Effector memory CD8-positive, alpha-beta T cell (primary cell): ENCODE measurements at places on chromosomes 12 and 14.

DNA sequence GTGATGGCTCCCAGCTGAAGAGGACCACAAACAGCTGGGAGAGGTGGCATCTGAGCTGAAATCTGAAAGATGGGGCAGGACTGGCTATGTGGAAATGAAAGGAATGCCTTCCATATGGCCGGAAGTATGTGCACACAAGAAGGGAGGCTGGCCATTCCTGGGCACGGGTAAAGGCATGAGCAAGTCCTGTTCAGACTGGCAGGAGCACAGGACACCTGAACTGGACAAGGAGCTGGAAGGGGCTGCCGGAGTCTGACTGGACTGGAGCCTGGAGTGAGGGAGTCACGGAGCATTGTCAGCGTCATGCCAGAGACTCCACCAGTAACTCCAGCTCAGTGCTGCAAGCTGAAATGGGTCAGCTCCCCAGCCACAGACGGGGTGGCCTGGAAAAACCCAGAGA lies 11.9 kb upstream of the TC2N start:
- H3K36me3 ChIP-seq: peaks cover 10% of the 10 kb centered on the region
- no peak overlapping the region for H3K27ac ChIP-seq
- H3K27me3 ChIP-seq: no peaks in the 10 kb centered on the region
- no peak overlapping the region for H3K4me3 ChIP-seq

- H3K4me3 ChIP-seq: no peak overlapping the region
- peaks cover 41% of the 10 kb centered on the region for H3K27me3 ChIP-seq
- DNase-seq: no peak
- no peak overlapping the region for H3K27ac ChIP-seq
Measured at GRCh38 chr14:75442642-75443041, 14.8 kb downstream of the JDP2 start.

DNA sequence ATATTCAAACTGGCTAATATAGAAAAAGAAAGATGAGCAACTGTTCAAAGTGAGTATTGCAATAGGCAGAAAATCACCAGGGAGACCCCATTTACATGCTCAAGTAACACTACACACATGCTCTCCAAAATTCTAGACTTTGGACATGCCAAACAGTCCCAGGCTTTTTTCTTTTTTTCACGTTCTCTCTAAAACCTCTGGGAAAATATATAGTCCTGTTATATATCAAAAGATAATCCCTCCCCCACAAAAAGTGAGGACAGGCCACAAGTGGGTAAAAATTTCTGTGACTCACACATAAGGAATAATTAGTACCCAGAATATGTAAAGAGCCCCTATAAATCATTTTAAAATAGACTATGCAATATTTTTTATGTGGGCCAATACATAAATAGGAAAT lies 55.2 kb downstream of the EFCAB11 start:
- no peak overlapping the region for H3K27ac ChIP-seq
- H3K4me3 ChIP-seq: no peak overlapping the region
- H3K36me3 ChIP-seq: no peaks in the 10 kb centered on the region

GRCh38 chr14:77111021-77111420 lies 13.0 kb downstream of the CIPC start:
- no peak overlapping the region for H3K27ac ChIP-seq
- no peaks in the 10 kb centered on the region for H3K4me1 ChIP-seq

GRCh38 chr12:105756961-105757360 lies 381.8 kb downstream of the NUAK1 start:
- no peak overlapping the region for H3K4me3 ChIP-seq
- H3K36me3 ChIP-seq: peaks cover 3% of the 10 kb centered on the region
- no peak overlapping the region for H3K27ac ChIP-seq
- no peak for DNase-seq
- H3K4me1 ChIP-seq: no peaks in the 10 kb centered on the region
